ENCODE measurements at places on chromosomes 13 and 19. TPM values are rescaled to one million over a fixed set of nuclear protein-coding genes. Genes with fewer than 3 reads are reported as not detected.

DNA sequence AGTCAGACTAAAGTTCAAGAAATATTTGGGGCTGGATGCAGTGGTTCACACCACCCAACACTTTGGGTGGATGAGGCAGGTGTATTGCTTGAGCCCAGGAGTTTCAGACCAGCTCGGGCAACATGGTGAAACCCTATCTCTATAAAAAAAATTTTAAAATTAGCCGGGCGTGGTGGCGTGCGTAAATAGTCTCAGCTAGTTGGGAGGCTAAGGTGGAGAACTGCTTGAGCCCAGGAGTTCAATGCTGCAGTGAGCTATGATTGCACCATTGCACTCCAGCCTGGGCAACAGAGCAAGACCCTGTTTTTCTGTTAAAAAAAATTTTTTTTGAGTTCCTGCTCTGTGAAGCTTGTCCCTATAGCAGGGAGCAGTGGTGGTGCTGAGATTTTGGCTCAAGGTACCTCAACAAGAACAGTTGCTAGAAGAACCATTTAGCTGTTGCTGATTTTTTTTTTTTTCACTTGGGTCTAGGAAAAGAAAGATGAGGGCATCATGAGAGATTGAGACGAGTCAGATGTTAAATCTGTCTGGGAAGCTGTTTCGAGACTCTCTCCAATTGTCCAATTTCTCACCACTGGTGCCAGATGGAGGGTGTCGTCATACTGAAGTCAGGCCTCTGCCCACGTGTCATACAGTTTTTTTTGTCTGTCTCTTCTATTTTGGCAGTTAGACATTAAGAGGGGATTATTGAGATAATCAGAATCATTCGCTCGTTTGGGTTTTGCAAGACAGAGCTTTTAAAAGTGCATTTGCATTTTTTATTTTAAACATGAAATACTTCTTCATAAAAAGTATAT, 3.7 kb downstream of the SLC25A42 start:
- no peak overlapping the region for H3K27ac ChIP-seq
- H3K36me3 ChIP-seq, result no peaks in the 10 kb centered on the region
- no peak overlapping the region for H3K4me3 ChIP-seq

DNA sequence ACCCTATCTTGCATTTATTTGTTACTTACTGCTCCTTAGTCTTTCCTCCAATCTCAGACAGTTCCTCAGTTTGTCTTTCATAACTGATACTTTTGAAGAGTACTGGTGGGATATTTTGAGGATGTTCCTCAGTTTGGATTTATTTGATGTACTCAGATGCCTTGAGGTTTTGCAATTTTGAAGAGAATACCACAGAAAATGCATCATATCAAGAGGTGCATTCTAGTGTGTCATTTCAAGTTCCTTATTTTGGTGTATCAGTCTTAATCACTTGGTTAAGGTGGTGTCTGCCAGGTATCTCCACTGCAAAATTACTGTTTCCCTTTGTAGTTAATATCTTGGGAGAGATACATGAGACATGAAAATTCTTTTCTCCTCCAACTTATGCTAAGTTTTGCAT, 75.1 kb downstream of the URI1 start:
- H3K4me3 ChIP-seq, result no peak overlapping the region
- no peak for DNase-seq
- H3K27ac ChIP-seq, result no peak overlapping the region
- H3K27me3 ChIP-seq, result no peaks in the 10 kb centered on the region
- H3K4me1 ChIP-seq, result no peaks in the 10 kb centered on the region

GRCh38 chr19:3547301-3547731, 8.3 kb downstream of the TEKTIP1 start:
- H3K4me1 ChIP-seq, result no peaks in the 10 kb centered on the region
- peaks cover 8% of the 10 kb centered on the region for H3K36me3 ChIP-seq
- H3K27me3 ChIP-seq, result no peaks in the 10 kb centered on the region
- no peak for DNase-seq
- H3K4me3 ChIP-seq, result no peak overlapping the region

- no peaks in the 10 kb centered on the region for H3K4me1 ChIP-seq
- H3K4me3 ChIP-seq, result no peak overlapping the region
- H3K27me3 ChIP-seq, result no peaks in the 10 kb centered on the region
- no peak for DNase-seq
- no peaks in the 10 kb centered on the region for H3K36me3 ChIP-seq
Observed at GRCh38 chr13:82356667-82357410, 1525.4 kb downstream of the SLITRK1 start.

DNA sequence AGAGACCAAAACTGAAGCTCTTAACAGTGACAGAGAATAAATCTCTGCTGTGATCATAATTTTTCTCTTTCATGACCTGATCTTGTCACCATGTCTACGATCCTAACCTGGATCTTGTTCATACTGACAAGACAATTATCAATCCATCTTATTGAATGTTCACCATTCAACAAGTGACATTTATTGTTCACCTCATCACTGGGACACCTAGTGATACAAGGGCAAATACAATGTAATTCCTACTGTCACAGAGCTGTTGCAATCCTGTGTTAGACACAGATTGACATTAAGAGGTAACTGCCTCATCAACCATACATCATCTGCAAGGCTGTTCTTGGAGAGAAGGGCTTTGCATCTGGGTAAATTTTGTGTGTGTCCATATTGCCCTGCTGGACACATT, 942.4 kb upstream of the PRR20A start:
- H3K4me3 ChIP-seq, result no peak overlapping the region
- H3K4me1 ChIP-seq, result no peaks in the 10 kb centered on the region
- no peak overlapping the region for H3K27ac ChIP-seq
- H3K27me3 ChIP-seq, result no peaks in the 10 kb centered on the region
- DNase-seq, result no peak

GRCh38 chr13:94829837-94830365, 117.6 kb upstream of the SOX21 start:
- H3K4me3 ChIP-seq, result no peak overlapping the region
- H3K36me3 ChIP-seq, result no peaks in the 10 kb centered on the region
- no peak overlapping the region for H3K27ac ChIP-seq
- no peaks in the 10 kb centered on the region for H3K4me1 ChIP-seq
- no peaks in the 10 kb centered on the region for H3K27me3 ChIP-seq
- DNase-seq, result no peak

DNA sequence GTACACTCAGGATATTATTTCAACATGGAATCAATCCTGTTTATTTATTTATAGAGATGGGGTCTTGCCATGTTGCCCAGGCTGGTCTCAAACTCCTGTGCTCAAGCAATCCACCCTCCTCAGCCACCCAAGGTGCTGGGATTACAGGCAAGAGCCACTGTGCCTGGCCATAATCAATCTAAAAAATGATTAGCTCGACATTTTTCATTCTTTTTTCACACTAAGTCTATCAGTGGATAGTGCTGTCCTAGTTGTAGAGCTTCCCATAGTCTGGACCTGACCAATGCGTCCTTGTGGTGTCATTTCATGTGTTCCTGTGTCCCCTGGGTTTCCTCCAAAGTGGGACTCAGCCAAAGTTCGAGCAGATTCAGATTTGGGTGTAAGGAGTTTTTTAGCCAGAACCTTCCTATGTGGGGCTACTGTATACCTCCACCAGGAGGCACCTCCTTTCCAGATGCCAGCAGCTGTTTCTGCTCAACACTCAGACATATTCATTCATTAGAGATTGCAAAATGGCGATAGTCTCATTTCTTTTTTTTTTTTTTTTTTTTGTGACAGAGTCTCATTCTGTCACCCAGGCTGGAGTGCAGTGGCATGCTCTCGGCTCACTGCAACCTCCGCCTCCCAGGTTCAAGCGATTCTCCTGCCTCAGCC, 61.1 kb downstream of the MAP4K1 start:
- H3K4me3 ChIP-seq, result no peak overlapping the region
- H3K4me1 ChIP-seq, result no peaks in the 10 kb centered on the region
- no peak overlapping the region for H3K27ac ChIP-seq
- no peaks in the 10 kb centered on the region for H3K36me3 ChIP-seq

DNA sequence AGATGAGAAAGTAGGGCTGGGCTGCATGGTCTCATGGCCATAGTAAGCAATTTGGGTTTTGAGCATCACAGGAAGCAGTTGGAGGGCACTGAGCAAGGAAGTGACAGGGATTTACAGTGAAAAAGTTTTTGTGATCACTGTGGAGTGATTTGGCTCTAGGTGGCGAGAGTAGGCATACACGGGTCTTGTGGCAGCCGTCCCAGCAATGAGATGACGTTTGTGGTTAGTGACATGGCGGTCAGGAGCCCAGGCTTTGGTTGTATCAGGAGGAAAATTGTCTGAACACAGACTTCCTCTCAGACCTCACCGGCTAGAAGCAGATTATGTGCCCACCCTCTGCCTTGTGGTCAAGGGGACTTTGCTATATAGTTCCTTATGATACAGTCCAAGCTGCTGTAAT, 3.3 kb downstream of the ZNF444 start:
- H3K27me3 ChIP-seq, result no peaks in the 10 kb centered on the region
- no peak overlapping the region for H3K4me3 ChIP-seq
- no peak overlapping the region for H3K27ac ChIP-seq
- DNase-seq, result no peak
- H3K4me1 ChIP-seq, result peaks cover 7% of the 10 kb centered on the region

- H3K27me3 ChIP-seq, result peaks cover 19% of the 10 kb centered on the region
- H3K36me3 ChIP-seq, result no peaks in the 10 kb centered on the region
- no peak for DNase-seq
- H3K4me1 ChIP-seq, result peaks cover 8% of the 10 kb centered on the region
Observed at GRCh38 chr13:23903906-23904280, 6.6 kb upstream of the C1QTNF9B start.

GRCh38 chr19:53982001-53982451, 9.4 kb upstream of the CACNG6 start:
- H3K4me1 ChIP-seq, result no peaks in the 10 kb centered on the region
- no peak overlapping the region for H3K27ac ChIP-seq
- H3K27me3 ChIP-seq, result peaks cover 57% of the 10 kb centered on the region
- no peak overlapping the region for H3K4me3 ChIP-seq
- no peaks in the 10 kb centered on the region for H3K36me3 ChIP-seq

GRCh38 chr19:13841086-13841961, 35.6 kb upstream of the NANOS3 start:
- peak; percentile 52 for DNase-seq
- H3K27me3 ChIP-seq, result no peaks in the 10 kb centered on the region
- H3K36me3 ChIP-seq, result no peaks in the 10 kb centered on the region
- peaks cover 60% of the 10 kb centered on the region for H3K4me1 ChIP-seq

DNA sequence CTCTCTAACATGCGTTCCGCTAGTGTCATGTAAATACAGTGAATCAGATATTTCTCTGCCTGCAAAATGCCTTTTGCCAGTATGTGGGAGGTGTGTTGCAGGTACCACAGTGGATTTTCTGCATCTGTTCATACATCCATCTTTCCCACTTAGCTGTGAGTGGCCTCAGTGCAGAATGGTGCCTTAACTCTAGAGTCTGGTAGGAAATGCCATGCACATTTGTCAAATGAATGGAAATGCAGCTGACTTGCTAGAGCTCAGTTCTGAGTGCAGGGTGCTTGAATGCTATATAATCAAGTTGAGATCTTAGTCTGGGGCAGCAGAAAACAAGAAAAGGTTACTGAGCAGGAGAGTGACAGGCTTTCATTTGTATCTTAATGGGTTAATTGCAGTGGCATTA, 68.2 kb downstream of the LRCH1 start:
- no peaks in the 10 kb centered on the region for H3K4me1 ChIP-seq
- H3K4me3 ChIP-seq, result no peak overlapping the region
- H3K27me3 ChIP-seq, result no peaks in the 10 kb centered on the region
- no peak overlapping the region for H3K27ac ChIP-seq

DNA sequence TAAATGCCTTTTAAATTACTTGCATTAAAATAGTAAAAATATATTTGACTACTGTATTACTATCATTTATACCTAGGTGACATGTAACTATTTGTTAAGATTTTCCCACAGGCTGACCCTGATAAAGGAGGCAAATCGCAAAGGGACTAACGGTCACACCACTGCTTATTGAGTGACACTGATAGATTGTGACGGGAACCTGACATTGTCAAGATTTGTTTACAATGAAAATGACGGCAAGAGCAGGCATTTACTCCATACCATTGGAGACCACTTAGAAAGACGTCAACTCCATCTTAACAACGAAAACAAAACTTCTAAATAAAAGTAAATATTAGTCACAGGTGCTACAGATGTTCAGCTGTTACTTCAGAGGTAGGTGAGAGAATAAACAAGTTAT, 289.0 kb downstream of the DACH1 start:
- no peak overlapping the region for H3K27ac ChIP-seq
- H3K36me3 ChIP-seq, result no peaks in the 10 kb centered on the region
- no peaks in the 10 kb centered on the region for H3K27me3 ChIP-seq
- DNase-seq, result no peak
- H3K4me3 ChIP-seq, result no peak overlapping the region

GRCh38 chr13:89930861-89931260, 1416.6 kb upstream of the MIR17HG start:
- H3K27ac ChIP-seq, result no peak overlapping the region
- DNase-seq, result no peak
- H3K4me1 ChIP-seq, result no peaks in the 10 kb centered on the region
- no peaks in the 10 kb centered on the region for H3K27me3 ChIP-seq
- no peak overlapping the region for H3K4me3 ChIP-seq

GRCh38 chr13:102710261-102710679, 15.4 kb upstream of the METTL21C start:
- DNase-seq, result no peak
- H3K4me1 ChIP-seq, result peaks cover 6% of the 10 kb centered on the region
- H3K4me3 ChIP-seq, result no peak overlapping the region
- no peak overlapping the region for H3K27ac ChIP-seq
- no peaks in the 10 kb centered on the region for H3K36me3 ChIP-seq
- peaks cover 4% of the 10 kb centered on the region for H3K27me3 ChIP-seq

- no peak for DNase-seq
- H3K27ac ChIP-seq, result peak overlapping the region; percentile 77
- no peaks in the 10 kb centered on the region for H3K27me3 ChIP-seq
- no peaks in the 10 kb centered on the region for H3K36me3 ChIP-seq
- no peak overlapping the region for H3K4me3 ChIP-seq
Observed at GRCh38 chr19:47330466-47330869, 1.5 kb upstream of the C5AR2 start.

- no peak overlapping the region for H3K27ac ChIP-seq
- DNase-seq, result no peak
- no peak overlapping the region for H3K4me3 ChIP-seq
- no peaks in the 10 kb centered on the region for H3K4me1 ChIP-seq
Observed at GRCh38 chr19:49186108-49186507, 28.5 kb downstream of the TRPM4 start.

The SHKBP1 gene
- total RNA-seq, result 54.9 TPM

The IRGC gene
- total RNA-seq, result not detected

The PRODH2 gene
- not detected for total RNA-seq

The KIR3DL1 gene
- not detected for total RNA-seq

The SLC35E1 gene
- total RNA-seq, result 39.5 TPM

The CYP2S1 gene
- total RNA-seq, result 4.7 TPM

The ARMC6 gene
- 24.1 TPM for total RNA-seq

The C13orf46 gene
- total RNA-seq, result 0.19 TPM

The RASGRP4 gene
- total RNA-seq, result 8.3 TPM

The CALR gene
- 569 TPM for total RNA-seq

The COL5A3 gene
- total RNA-seq, result 0.61 TPM

The CGB1 gene
- not detected for total RNA-seq

The CPAMD8 gene
- 5.2 TPM for total RNA-seq

The MBD3L3 gene
- total RNA-seq, result not detected

All from adrenal gland (tissue), 19 donors.